ENCODE measurements at places on chromosomes 3 and 15.

DNA sequence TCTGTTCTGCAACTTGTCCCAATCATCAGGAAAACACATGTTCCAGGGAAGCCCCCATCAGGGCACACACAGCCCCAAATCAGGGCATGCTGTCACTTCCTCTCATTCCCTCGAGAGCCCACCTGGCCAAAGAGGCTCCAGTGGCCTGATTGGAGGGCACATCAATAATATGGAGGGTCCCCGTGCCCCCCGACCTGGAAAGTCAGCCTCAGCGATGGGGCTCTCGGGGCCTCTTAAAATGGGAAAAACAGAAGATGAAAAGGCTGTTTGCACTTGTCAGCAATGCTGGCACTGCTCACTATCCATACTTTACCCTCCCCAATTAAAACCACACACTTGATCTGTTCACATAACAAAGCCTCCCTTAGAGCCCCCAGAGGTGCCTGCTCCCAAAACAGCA is 172.9 kb upstream of the NSMCE3 start:
- DNase-seq: no peak

GRCh38 chr15:74584779-74585178 is 30.9 kb upstream of the CLK3 start:
- no peak for DNase-seq

GRCh38 chr3:129481766-129482332 is 41.8 kb downstream of the IFT122 start:
- no peak for DNase-seq

DNA sequence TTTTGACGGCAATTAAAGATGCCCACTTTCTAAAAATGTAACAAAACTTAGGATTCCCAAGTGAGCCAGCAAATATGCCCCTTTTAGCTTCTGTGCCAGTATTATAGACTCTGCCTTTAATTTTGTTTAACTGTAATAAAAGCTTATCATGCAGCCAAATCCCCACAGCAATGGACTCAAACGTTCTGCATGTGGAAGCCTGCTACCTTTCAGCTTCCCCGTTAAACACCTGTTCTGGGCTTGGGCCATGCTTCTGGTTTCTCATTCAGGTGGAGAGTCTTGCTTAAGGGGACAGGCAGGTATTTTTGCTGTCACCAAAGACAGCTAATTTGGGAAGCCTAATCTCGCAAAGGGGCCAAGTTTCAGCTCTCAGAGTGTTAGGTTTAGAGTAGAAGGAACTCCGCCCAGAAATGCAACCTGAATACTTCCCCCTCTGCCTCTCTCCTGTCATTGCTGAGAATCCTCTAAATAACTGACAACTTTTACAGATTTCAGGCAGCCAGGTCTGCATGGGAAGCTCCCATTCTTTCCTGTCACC is 399.4 kb upstream of the ATP11B start:
- DNase-seq: no peak

GRCh38 chr3:134708671-134709070 is 57.8 kb upstream of the KY start:
- no peak for DNase-seq

DNA sequence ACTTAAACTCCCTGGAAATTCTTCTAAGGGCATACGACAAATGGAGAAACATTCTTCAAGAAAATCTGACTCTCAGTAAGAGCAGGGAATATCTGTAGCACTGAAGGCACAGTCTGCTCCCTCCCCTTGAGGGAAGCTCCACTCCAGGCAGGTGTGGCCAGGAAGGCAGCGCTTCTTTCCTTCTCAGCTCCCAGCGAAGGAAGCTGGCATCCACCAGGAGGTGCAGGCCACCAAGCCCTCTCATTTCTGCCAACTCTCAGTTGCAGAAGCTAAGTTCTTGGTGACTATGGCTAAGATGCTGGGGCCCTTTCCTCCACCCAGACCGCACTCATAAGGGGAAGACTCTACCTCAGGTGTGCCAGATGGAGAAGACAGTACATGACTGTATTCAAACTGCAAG is 37.7 kb upstream of the SLC41A3 start:
- no peak for DNase-seq

DNA sequence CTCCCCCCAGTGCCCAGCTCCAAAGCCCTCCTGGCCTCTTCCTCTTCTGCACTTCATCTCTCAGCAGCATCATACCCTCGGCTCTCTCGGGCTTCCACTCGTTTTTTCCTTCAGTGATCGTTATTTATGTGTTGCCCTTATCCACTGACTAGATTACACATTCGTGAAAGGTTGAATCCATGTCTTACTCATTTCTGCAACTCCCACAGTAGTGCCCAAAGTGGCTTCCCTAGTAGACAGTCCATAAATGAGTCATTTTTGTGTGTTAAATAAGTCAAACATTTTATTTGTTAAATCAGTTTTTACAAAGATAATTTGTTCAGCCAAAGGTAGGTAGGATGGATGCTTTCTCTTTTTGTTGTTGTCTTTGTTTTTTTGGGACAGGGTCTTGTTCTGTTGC is 87.4 kb downstream of the CRTC3 start:
- no peak for DNase-seq

DNA sequence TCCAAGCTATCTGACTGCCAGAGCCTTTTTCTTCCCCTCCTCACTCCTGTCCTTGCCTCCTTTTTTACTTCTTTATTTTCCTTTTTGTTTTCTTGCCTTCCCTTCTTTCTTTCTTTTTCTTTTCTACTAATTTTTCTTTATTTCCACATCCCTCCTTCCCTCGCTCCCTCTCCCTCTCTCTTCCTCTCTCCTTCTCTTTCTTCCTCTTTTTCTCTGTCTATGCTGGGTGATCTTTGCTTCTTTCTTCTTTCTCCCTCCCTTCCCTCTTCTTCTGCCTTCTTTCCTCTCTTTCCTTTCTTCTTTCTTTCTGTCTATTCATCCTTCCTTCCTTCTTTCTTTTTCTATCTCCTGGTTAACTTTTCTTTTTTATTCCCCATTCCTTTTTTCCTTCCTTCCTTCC is 564.8 kb downstream of the NSUN3 start:
- no peak for DNase-seq

GRCh38 chr3:73046195-73046594 is 15.3 kb upstream of the EBLN2 start:
- DNase-seq: no peak

DNA sequence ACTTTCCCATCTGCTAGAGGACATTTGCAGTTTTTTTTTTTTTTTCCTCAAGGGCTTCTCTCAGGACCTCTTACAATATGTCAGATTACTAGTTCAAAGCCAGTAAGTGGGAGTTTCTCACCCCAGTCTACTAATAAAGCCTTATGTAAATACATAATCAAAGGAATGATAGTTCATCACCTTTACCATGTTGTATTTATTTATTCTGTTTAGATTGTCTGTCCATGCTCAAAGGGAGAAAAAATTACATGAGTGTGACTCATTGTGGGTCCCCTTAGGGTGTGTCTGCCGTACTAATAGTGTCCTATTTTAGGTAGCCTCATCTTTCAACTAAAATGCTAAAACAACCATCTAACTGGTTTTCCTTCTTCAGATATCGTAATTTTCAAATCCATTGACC is 917.6 kb downstream of the EPHA3 start:
- DNase-seq: no peak

- no peak for DNase-seq
These were observed 674.0 kb downstream of the OTOL1 start for GRCh38 chr3:162170581-162170980.

- DNase-seq: no peak
These were observed 37.7 kb upstream of the HES1 start for GRCh38 chr3:194098081-194098842.

DNA sequence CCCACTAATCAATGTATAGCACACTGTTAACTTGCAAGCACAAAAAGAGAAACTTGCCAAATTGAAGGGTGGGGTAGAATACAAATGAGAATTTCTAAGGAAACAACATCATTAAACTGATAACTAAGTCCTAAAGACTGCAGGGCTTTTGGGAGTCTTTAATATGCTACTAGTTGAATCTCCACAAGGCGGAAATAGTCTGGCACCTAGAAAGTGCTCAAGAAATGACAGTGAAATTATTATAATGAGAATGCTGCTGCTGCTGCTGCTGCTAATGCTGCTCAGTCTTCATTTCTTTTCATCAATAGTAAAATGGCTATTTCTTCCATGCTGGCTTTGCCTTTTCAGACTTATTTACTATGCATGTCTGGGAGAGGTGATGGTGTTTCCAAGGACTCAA is 91.8 kb downstream of the BTD start:
- no peak for DNase-seq

DNA sequence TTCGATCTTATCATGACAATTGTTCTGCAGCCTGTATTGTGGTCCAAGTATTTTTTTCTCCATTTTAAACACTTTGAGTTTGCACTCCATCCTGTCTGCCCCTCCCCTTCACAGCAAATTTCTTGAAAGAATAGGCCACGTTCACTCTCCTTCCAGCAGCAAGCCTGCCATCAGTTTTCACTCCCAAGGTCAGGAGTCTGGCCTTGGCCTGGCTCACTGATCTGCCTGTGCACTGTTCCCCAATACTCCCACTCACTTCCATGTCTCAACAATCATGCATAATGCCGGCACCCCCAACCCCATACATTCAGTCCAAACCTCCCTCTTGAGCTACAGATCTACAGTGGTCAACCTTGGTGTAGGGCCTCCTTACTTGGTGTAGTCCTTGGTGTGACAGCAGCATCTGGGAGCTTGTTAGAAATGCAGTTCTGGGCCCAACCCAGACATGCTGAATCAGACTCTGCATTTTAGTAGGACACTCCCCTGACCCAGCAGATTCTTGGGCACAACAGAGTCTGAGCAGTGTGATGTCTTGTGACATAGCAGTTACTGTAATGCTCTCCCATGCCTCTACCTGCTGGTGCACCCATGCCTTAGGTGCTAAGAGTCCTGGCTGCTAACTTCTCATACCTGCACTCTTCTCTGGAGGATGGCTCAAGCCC is 58.3 kb upstream of the XCR1 start:
- DNase-seq: no peak

- DNase-seq: no peak
These were observed 86.9 kb downstream of the DCLK3 start for GRCh38 chr3:36677331-36678007.

DNA sequence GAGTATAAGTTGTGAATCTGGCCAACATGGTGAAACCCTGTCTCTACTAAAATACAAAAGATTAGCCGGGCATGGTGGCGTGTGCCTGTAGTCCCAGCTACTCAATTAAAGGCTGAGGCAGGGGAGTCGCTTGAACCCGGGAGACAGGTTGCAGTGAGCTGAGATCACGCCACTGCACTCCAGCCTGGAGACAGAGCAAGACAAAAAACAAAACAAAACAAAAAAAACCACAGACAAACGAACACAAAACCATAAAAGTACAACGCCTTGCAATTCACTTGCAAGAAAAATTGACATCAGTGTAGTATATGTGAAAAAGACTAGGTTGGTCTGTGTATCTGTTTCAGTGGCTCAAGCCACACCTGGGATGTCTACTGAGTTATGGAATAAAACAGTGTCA is 29.9 kb upstream of the CCDC80 start:
- no peak for DNase-seq

DNA sequence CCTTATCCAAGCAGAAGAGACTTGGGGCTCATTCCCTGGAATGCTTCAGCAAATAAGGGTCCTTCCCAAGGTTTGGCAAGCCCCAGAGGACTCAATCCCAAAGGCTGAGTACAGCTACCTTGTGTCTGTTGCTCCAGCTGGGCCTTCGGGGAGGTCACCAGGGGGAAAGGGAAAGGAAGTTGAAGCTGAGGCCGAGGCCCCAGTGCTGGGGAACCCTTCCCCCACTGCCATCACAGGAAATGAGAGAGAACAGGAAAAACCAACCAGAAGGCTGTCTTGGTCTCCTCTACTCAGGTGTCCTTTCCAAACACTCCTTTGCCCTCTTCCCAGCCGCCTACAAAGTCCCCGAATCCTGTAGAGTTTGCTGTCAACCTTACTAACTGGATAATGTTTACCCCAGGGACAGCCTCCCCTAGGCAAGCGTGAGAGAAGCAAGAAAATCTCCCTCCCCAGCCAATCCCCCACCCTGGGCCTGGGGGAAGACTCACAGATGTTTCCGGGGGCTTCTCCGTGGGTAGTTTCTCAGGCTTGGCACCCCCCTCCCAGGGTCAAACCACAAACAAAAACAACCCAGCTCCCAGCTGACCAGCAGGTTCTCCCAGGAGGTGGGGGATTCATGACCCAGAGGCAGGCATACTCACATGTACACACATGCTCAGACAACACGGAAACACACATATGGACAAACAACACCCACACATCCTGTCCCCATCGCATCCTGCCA is 5.5 kb downstream of the CSRNP1 start:
- no peak for DNase-seq

DNA sequence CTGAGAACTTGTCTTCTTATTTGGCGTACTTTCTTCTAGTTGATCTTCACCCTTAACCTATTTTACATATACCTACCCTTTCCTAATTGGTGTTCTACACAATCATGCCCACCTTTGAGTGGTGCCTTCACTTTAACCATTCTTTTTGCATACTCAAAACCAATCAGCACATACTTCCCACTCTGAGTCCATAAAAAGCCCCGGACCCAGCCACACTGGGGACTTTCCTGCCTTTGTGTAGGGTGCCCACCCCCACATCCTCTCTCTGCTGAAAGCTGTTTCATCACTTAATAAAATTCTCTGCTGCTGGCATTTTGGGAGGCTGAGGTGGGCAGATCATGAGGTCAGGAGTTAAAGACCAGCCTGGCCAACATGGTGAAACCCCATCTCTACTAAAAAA is 15.9 kb upstream of the CHST2 start:
- no peak for DNase-seq

- no peak for DNase-seq
These were observed 24.4 kb upstream of the ZBTB38 start for GRCh38 chr3:141343865-141344271.

- DNase-seq: no peak
These were observed 157.9 kb upstream of the BHLHE40 start for GRCh38 chr3:4821338-4821737.

DNA sequence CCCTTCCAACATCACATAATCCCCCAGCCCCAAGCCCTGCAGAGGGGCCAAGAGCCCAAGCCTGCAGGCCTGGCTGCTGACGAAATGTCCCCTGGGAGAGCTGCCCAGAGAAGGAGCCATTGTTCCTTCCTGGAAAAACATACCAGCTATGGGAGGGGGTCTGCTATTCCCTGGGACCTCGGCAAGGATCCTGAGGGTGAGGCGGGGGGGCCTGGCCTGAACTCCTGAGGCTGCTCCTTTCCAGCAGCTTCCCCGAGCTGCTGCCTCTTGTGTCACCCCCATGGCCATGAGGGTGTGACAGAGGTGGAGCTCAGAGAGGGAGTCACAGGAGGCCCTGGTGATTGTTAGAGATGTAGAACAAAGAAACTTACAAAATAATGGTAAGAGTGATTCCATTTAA is 12.9 kb downstream of the LOXL1 start:
- DNase-seq: no peak

- no peak for DNase-seq
These were observed 92.3 kb upstream of the LRIG1 start for GRCh38 chr3:66592927-66593625.

DNA sequence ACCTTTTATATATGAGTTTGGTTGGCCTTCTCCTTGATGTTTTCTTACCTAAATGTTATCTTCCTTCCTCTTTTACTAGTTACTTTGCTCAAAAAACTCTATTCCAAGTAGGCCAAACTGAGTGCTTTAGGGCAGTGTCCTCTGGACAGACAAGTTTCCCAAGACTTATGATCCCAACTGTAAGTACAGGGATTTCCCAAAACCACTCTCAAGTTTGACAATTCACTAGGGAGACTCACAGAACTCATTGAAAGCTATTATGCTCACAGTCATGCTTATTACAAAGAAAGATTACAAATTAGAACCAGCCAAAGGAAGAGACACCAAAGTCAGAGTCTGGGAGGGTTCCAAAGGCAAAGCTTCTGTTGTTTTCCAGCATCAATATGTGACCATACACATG is 534.2 kb upstream of the ALCAM start:
- DNase-seq: no peak
